Mesangial cell (primary cell): ENCODE measurements at places on chromosomes 11 and 22. TPM values are rescaled to one million over a fixed set of nuclear protein-coding genes. Genes with fewer than 3 reads are reported as not detected.

Gene ANAPC15
- total RNA-seq = 25.9 and 45.3 TPM in 2 replicates

Gene SPON1
- total RNA-seq = 0.33 and 3.5 TPM in 2 replicates

Gene RAB38
- 7.5 and 10.9 TPM in 2 replicates for total RNA-seq

Gene APOL1
- total RNA-seq = 4.1 and 20.2 TPM in 2 replicates

Gene C11orf91
- total RNA-seq = 0.13 TPM in 1 of 2 replicates, not detected in the other

Gene OR2AG1
- not detected in 2 replicates for total RNA-seq

Gene BIK
- 4.1 and 9.5 TPM in 2 replicates for total RNA-seq

Gene PHLDB1
- 103 and 170 TPM in 2 replicates for total RNA-seq

Gene CASP1
- 0.38 TPM in 1 of 2 replicates, not detected in the other for total RNA-seq

Gene NXPE4
- total RNA-seq = not detected in 2 replicates

Gene NPAS4
- 0.13 TPM in 1 of 2 replicates, not detected in the other for total RNA-seq

Gene TIMM8B
- total RNA-seq = 58.6 and 70.9 TPM in 2 replicates

Gene GVQW3
- total RNA-seq = 0.49 and 1.1 TPM in 2 replicates

Gene MYEOV
- 1.0 and 1.5 TPM in 2 replicates for total RNA-seq

Gene APOA5
- not detected in 2 replicates for total RNA-seq

Gene APOA4
- total RNA-seq = not detected in 2 replicates

Gene MCAM
- 304 and 613 TPM in 2 replicates for total RNA-seq
